Suppressor macrophage (primary cell): ENCODE measurements at places on chromosomes 2 and 18.

DNA sequence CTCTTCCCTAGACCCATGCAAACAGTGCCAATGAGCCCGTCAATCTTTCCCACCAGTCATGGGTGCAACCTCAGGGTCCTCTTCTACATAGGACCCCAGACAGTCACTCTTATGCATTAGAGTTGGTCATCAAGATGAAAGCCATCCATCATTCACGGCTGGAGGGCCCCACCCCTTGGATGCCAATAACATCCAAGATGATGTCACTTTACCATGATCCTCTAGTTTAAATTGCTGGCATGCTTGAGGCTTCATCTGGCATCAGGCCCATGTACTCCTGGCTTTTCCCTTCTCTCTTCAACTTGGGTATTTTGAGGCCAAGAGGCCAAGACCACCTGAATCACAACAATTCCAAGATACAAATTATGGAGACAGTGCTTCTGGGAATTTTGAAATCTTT, 91.1 kb upstream of the MAPK4 start:
- no peak for DNase-seq

DNA sequence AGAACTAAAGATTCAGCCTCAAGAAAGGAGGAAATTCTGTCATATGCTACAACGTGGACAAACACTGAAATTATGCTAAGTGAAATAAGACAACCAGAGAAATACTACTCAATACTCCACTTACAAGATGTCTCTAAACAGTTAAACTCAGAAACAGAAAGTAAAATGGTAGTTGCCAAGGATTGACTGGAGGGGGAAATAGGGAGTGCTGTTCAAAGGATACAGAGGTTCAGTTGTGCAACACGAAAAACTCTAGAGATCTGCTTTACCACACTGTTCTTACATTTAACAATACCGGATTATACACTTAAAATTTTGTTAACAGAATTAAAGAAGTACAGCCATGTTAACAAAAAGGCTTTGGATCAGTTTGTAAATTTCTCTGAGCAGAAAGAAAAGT, 39.8 kb upstream of the C2orf15 start:
- DNase-seq, result peak; percentile 37

- no peak for DNase-seq
Measured at GRCh38 chr2:113848758-113849415, 41.0 kb upstream of the ACTR3 start.

DNA sequence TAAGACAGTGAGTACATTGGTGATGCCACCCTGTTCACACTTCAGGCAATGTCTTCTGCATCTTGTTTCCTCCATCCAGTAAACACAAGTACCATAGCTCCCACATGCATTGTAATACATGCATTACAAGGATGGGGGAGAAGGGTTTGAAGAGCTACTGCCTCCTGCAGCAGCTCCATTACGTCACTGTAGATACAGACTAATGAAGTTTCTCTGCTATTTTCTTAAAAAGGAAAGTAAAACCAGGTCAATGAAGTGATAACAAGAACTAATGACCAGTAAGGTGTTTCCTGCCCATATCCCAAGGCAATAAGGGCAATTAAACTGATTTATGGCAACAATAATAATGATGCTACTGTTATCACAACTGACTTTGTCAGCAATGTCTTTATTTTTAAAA, 18.2 kb upstream of the BBS5 start:
- no peak for DNase-seq

DNA sequence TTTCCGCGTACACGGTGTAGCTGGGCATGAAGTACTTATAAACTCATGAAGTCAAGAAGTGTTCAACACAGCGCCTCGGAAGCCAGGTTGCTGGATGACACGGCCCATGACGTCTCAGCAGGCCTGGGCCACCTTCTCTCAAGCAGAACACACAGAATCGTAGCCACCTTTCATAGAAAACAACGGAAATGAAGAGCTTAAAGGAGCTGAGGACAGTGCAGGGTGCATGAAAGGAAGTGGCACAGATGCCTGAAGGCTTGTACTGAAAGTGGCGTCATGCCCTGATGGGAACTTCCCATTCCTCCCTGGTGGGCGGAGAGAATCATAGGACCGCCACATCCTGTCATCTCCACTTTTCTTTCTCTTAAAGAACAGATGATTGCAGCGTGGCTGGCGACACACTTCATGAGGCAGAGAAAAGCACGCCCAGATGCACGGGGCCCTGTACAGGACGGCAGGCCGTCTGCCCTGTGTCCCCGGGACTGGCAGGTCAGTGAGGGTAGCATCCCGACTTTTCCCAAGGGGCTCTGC, 31.1 kb downstream of the HDAC4 start:
- DNase-seq, result peak; percentile 91

GRCh38 chr2:174059178-174059883, 94.2 kb upstream of the SP3 start:
- peak; percentile 88 for DNase-seq

DNA sequence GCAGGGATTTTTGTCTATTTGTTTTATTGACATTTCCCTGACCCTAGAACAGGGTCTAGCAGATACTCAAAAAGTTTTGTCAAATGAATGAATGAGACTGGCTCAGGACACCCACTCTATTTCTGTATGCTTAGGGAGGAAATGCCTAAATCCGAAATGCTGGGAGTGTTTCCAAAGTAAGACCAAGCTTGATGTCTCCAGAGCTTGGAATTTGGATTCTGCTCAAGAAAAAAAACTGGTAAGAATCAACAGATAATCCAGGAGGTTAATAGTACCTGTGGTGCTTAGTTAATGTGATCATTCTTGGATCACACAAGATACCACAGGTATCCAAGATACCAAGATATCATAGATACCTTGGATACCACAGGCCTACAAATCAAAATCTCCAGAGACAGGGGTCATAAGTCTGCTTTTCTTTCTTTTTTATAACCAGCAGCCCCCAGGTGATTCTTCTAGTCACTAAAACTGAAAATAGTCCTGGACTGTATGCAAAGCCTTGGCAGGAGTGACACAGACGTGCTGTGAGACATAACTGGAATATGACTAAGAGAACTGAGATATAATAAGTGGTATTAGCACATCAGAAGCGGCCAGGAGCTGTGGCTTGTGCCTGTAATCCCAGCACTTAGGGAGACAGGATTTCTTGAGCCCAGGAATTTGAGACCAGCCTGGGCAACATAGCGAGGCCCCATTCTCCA, 39.9 kb upstream of the SP3 start:
- DNase-seq, result peak; percentile 29

- DNase-seq, result no peak
Measured at GRCh38 chr2:180618570-180618969, 361.8 kb upstream of the UBE2E3 start.

GRCh38 chr18:29651122-29651680, 1391.3 kb downstream of the DSC3 start:
- DNase-seq, result peak; percentile 7

- peak; percentile 80 for DNase-seq
Measured at GRCh38 chr2:131682122-131682944, 154.6 kb downstream of the CCDC74A start.

DNA sequence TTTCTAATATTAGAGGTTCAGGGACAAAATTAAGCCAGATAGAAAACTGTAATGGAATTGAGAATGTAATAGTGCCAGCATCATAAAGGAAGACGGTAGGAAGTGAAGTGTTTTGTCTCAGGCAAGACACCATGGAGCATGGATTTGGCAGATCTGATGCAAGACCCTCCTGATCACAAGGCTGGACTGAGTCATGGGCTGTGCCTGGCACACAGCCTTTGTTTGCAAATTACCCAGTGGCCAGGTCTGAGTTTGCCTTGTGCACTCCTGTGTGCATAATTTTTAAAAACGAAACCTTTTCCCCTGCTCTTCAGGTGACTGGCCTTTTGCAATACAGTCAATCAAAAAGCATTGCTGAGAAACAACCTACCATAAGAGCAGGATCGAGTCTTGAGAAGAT, 2.0 kb upstream of the UPP2 start:
- DNase-seq, result peak; percentile 34

DNA sequence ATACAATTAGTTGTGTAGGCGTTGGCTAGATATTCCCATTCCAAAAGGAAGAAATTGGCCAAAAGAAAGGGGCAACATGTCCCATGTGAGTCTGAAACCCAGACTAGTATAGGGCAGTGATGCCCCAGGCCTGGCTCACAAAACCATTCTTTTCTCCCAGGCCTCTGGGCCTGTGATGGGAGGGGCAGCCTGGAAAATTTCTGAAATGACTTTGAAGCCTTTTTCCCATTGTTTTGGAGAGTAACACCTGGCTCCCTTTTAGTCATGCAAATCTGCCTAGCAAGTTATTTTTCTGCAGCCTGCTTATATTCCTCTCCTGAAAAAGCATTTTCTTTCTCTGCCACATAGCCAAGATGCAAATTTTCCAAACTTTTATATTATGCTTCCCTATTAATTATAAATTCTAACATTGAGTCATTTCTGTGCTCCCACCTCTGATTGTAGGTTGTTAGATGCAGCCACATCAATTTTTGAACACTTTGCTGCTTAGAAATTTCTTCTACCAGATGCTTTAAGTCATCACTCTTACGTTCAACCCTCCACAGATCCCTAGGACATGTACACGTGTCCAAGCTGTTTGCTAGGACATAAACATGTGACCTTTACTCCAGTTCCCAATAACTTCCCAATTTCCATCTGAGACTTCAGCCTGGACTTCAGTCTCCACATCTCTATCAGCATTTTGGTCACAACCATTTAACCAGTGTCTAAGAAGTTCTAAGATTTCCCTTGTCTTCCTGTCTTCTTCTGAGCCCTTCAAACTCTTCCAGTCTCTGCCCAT, 76.1 kb upstream of the MC4R start:
- no peak for DNase-seq

DNA sequence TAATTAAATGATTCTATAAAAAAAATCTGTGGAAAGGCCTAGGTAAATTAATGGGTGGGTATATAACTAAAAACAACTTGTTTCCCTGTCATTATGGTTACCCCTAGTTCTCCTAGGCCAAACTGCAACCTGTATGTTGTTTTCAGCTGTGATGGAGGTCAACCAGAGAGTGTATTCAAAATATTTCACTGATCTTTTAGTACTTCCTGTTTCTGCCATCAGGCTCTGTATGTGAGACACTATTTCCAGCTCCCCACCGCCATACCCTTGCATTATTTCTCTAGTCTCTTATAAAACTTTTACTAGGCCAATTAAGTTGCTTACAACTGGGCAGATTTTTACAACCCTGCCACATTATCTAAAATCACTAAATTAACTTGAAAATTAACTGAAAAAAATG, 21.0 kb upstream of the CDKL4 start:
- DNase-seq, result peak; percentile 9

- peak; percentile 81 for DNase-seq
Measured at GRCh38 chr2:207983641-207984042, 41.7 kb downstream of the PLEKHM3 start.

- no peak for DNase-seq
Measured at GRCh38 chr2:54370405-54371104, 85.6 kb upstream of the SPTBN1 start.

DNA sequence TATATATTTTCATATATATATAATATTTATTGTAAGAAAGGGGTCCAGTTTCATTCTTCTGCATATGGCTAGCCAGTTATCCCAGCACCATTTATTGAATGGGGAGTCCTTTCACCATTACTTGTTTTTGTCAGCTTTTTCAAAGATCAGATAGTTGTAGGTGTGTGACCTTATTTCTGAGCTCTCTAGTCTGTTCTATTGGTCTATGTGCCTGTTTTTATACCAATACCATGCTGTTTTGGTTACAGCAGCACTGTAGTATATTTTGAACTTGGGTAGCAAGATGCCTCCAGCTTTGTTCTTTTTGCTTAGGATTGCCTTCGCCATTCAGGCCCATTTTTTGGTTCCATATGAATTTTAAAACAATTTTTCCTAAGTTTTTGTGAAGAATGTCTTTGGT, 320.1 kb downstream of the CDH2 start:
- no peak for DNase-seq

DNA sequence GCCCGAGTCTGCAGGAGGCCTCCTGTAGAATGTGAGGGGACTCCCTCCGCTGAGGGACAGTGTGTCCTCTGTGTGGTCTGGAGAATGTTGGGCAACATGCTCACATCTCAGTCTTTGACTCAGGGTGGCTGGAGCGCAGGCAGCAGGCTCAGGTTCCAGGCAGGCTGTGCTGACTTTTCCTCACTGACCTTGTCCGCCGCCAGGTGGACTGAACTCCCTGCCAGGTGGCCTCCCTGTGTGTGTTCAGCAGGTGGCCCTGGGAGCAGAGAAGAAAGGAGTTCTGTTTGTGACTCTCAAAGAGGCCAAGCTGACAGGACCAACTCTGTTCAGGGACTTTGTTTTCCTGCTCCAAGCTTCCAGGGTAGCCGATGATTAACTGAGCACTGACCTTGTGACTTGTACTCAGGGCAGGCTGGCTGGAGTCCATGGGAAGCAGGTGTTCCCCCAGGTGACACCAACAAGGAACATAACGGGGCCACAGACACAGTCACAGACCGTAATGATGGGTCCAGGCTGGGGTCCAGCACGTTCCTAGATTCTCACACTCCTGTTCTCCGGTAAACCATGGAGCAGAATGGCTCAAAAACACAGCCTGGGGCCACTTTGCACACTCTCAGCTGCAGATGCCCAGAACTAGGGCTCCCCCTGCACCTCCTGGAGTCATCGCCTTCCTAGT, 439.8 kb downstream of the RNF144A start:
- no peak for DNase-seq

GRCh38 chr2:241451840-241452506, 56.4 kb downstream of the STK25 start:
- no peak for DNase-seq

GRCh38 chr2:72991980-72992733, 74.8 kb downstream of the EMX1 start:
- DNase-seq, result no peak

DNA sequence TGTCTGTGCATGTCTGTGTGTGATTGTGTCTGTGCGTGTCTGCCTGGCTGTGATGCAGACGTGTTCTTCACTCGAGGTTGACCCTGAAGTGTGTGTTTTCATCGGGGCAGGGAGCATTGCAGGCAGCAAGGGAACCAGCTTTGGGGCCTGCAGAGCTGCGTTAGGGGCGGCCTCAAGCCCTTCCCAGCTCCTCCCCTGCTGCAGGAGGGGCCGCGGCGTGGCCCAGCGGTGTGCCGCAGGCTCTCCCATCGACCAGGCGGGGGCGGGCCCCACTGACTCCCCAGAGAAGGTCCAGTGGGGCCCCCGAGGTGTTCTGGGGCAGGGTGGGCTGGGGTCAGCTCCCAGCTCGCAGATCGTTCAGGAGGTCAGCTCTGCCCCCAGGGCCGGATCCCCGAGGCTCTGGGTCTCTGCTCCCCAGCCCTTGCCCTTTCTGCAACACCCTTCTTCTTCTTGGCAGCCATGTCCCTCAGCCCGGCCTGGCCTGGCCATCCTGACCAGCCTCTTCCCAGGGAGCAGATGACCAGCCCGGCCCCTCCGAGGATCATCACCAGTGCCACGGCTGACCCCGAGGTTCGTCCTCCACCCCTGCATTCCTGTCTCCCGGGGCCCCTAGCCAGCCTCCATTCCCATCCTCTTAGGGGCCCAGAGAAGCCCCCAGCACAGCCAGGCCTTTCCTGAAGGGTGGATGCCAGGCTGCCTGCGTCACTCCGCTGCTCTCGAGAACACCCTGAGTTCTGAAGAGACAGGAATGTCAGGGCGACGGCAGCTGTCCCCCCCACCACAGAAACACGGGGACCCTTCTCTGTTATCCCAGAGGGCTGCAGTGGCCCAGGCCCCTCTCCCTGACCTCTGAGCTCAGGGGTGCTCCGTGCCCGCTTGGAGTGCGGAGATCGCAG, 11.1 kb upstream of the KLHL30 start:
- no peak for DNase-seq
